Psoas muscle (tissue), 8 donors: ENCODE measurements at places on chromosomes 1 and 21. TPM values are rescaled to one million over a fixed set of nuclear protein-coding genes. Genes with fewer than 3 reads are reported as not detected.

DNA sequence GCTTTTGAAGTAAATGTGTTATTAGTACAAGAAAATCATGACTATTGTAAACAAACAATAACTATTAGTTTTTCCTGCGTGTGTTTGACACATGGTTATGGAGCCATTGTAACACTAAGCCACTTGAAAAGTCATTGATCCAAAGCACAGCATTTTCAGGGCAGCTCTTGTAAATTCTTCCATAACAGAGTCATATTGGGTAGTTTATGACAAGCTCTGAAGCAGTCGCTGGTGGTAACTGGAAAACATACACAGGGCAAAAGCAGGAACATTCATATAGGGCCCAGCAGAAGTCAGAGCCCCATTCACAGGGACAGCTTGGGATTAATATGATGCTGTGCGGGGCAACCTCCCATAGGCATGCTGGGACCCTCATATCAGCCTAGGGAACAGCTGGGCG, 483.2 kb upstream of the PTBP2 start:
- no peaks in the 10 kb centered on the region for H3K4me1 ChIP-seq
- no peaks in the 10 kb centered on the region for H3K36me3 ChIP-seq
- H3K27me3 ChIP-seq: no peaks in the 10 kb centered on the region
- DNase-seq: no peak

- H3K36me3 ChIP-seq: no peaks in the 10 kb centered on the region
- peaks cover 12% of the 10 kb centered on the region for H3K4me1 ChIP-seq
- H3K4me3 ChIP-seq: no peak overlapping the region
- H3K27ac ChIP-seq: no peak overlapping the region
Measured at GRCh38 chr1:46802081-46802480, 3.2 kb downstream of the CYP4B1 start.

DNA sequence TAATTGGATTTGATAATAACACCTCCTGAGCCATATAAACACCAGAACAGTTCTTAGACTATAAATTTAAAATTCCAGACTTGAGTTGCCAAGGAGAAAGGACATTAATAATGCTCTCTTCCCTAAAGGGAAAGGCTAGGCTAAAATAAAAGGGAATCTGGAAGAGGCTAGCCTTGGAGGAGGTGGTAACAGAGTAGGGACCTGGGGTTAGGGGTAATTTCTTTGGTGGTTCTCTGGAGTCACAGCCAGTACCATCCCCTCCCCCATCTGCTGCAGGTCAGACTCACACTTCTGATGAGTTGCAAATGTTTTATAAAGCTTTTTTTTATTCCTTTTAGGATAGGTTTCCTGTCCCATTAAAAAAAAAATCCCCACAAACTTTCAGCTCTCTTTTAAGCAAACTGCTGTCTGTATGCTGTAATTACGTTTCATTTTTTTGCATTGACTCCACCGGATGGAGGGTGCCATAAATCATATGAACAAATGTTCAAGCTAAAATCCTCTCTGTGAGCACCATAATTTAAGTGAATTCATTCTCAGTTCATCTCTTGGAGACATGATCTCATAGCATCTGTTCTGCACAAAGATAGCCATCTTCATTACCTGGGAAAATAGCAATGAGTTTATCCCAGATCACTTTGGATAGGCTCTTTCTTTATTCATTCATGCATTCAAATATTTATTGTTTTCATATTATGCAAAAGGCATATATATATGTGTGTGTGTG, 379.6 kb downstream of the TTLL7 start:
- no peaks in the 10 kb centered on the region for H3K27me3 ChIP-seq
- no peaks in the 10 kb centered on the region for H3K36me3 ChIP-seq
- DNase-seq: no peak
- H3K4me1 ChIP-seq: no peaks in the 10 kb centered on the region
- H3K4me3 ChIP-seq: no peak overlapping the region

GRCh38 chr1:221696718-221697461, 45.0 kb downstream of the DUSP10 start:
- H3K36me3 ChIP-seq: no peaks in the 10 kb centered on the region
- H3K4me3 ChIP-seq: no peak overlapping the region
- H3K27me3 ChIP-seq: no peaks in the 10 kb centered on the region
- peaks cover 5% of the 10 kb centered on the region for H3K4me1 ChIP-seq

Gene MYOC
- total RNA-seq: 12.6 TPM

DNA sequence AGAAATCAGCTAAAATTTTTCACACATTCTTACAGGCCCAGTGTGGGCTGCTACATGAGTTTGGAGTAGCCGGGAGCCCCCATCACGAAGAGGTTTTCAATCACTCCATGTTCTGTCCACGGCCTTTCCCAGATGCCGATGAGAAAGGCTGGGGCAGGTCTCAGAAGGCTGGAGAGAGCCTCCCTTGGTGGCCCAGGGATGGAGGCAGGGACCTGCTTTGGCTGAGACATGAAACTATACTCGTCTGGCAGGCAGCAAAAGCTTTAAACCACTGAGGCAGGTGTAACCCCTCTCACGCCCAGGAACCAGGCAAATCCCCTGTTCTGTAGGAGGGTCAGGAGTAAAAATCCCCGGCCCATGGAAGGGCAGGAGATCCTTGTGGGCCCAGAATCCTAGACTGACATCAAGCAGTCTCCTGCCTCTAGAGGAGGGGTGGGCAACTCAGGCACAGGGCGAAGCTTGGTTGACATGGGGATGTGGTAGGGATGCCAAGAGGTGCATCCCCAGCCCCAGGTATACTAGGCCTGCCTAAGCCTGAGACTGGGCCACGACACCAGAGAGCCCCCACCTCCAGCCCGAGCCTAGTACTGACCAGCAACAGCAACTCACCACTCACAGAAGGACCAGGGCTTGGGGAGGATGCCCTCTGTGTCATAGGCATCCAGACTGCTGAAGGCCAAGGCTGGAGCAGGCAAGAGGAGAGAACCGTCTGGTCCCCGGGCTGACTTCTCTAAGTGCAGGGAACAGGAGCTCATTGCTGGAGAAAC, 9.1 kb downstream of the MMEL1 start:
- no peaks in the 10 kb centered on the region for H3K4me1 ChIP-seq
- no peaks in the 10 kb centered on the region for H3K27me3 ChIP-seq
- H3K4me3 ChIP-seq: no peak overlapping the region
- no peaks in the 10 kb centered on the region for H3K36me3 ChIP-seq
- DNase-seq: no peak

- no peaks in the 10 kb centered on the region for H3K27me3 ChIP-seq
- no peak overlapping the region for H3K27ac ChIP-seq
- H3K36me3 ChIP-seq: no peaks in the 10 kb centered on the region
Measured at GRCh38 chr1:172893146-172893841, 157.4 kb downstream of the TNFSF18 start.
